HepG2 (cell line): ENCODE measurements at places on chromosomes 6 and 20. TPM values are rescaled to one million over a fixed set of nuclear protein-coding genes. Genes with fewer than 3 reads are reported as not detected.

- no peak for DNase-seq
Observed at GRCh38 chr6:122740091-122740490, 39.4 kb upstream of the FABP7 start.

- no peak for DNase-seq
Observed at GRCh38 chr6:157569543-157569942, 188.6 kb downstream of the ZDHHC14 start.

- DNase-seq = no peak
Observed at GRCh38 chr6:44898296-44898930, 429.7 kb upstream of the RUNX2 start.

- DNase-seq = peak; percentile 88
Observed at GRCh38 chr6:31736021-31736767, at the start of gene CLIC1. TSS of gene CLIC1 (minus strand) at chr6:31736530. CDS start at chr6:31736300, 230 bp downstream.

Gene LINC00237
- total RNA-seq = not detected in 2 replicates

Gene ZKSCAN3
- 7.4 and 8.1 TPM in 2 replicates for total RNA-seq

Gene NFYA
- 22.9 and 52.0 TPM in 2 replicates for total RNA-seq

Gene MUC21
- not detected in 2 replicates for total RNA-seq

Gene TMC2
- not detected in 2 replicates for total RNA-seq
